ENCODE measurements at places on chromosomes 5 and 9.

GRCh38 chr5:32471784-32472183, 27.2 kb upstream of the ZFR start:
- no peak for DNase-seq

DNA sequence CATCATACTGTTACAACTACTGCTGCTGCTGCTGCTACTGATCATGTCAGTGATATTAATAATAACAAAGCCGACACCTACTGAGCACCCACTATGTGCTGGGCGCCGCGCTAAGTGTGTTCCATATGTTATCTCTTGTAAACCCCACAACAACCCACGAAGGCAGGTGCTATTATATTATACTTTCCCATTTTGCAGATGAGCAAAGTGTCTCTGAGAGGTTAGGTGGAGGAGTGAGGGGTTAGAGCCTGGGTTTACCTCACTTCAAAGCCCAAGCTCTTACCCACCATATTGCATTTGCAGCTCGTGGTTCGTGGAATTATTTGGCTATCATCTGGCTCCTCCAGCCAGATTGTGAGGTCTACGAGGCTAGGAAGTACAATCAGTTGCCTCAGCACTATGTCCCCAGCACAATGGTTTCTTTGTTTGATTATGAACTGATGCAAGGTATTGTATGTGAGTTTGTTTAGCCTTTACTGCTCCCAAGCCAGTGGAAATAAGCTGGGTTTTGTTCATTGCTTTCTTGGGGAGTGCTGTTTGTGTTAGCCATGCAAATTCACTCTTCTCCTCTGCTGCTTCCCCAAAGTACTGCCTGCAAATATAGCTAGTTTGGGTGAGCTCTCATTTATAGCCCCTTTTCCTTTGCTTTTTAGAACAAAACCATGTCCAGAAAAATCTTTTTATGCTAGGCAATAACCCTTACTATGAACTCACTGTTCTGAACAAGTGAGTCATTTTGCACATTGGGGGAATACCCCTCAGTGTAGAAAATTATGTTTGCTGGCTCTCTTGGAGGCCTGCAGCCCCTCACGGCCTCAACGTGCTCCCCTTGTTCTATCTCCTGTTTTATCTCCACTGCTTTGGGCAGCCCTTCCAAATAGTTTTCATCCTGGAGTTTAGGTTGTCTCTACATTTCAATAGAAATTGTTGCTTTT, 47.9 kb downstream of the ALG2 start:
- no peak for DNase-seq

DNA sequence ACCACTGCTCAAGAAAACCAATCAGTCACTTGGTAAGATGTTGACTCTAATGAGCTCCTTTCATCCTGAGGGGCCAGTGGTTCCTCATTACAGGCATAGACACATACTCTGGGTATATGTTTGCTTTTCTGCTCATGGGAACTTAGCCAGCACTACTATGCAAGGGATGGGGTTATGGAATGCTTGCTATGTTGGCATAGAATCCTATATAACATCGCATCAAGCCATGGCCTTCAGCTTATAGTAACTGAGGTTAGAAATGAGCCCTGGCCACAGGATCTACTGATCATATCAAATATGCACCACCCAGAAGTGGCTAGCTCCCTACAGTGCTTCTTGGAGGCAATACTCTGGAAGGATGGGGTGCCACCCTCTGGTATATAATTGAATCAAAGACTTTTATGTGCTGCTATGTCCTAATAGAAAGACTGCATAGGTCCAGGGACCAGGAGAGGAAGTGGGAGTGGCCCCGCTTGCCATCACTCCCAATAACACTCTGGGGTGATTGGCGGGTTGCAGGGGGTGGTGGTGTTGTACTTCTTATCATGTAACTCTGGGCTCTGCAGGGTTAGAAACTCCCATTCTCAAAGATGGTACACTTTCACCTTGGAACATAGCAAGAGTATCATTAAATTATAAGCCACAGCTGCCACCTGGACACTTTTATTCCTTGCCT, 70.3 kb downstream of the ZNF366 start:
- DNase-seq = no peak

DNA sequence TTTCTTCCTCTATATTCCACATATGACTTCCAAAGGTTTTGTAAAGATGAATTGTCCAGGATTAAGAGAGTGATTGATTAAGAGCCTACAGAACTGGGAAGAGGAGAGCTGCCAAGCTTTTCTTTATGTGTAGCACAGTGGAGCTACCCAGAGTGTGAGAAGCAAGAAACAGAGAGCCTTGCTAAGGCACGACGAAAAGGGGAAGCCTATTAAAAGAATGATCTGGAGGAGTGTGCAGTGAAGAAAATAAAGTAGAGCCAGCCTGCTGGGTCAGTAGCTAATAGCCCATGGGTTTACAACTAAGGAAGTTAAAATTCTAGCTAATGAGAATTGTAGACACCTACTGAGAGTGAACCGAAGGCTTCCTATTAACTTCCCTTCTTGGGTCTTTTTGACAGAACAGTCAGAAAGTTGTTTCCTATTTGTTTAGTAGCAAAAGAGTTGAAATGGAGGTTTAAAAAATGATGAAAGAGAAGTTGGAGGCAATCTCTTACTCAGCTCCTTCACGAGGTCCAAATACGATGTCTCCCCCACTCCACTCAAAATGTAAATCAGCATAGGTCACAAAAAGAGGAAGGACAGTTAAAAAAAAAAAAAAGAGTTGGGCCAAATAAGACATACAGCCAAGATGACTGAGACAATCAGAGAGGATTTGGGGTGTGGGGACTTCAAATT, 957 bp upstream of the PRR16 start:
- DNase-seq = no peak

DNA sequence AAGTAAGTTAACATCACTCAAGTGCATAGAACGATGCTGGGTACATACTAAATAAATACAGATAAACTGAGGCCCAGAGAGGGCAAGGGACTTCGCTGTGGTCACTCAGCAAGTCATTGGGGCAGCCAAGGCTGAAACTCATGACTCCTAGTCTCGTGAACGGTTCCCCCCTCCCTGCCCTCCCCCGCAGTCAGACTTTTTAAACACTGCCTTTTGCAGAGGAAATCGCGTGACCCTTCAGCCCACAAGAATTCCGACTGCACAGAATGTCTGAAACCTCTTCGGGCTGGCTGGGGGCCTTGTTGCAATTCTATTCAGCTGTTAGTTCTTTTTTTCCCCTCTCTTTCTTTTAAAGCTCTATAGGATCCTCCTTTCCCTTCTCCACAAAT, 28.1 kb downstream of the NEK6 start:
- no peak for DNase-seq

GRCh38 chr5:176844706-176845391, 34.5 kb downstream of the UNC5A start:
- no peak for DNase-seq

GRCh38 chr9:108953983-108954574, 19.9 kb downstream of the ABITRAM start:
- no peak for DNase-seq

DNA sequence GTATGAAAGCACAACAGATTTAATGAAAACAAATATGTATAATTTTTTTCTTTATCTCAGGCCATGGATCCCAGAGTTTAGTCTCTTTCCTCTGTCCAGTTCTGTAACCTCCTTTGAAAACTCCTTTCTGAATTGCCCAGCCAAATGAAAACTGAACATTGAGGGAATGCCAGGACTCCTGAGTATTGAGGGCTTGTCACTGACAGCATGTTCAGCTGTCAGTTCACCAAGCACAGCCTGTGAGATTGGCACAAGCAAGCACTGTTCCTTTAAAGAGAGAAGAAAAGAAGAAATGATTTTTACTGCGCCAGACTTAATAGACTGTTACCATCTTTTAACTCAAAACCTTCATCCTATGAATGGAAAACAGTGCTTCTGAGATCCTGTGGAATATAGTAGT, 27.3 kb downstream of the TTC1 start:
- no peak for DNase-seq

DNA sequence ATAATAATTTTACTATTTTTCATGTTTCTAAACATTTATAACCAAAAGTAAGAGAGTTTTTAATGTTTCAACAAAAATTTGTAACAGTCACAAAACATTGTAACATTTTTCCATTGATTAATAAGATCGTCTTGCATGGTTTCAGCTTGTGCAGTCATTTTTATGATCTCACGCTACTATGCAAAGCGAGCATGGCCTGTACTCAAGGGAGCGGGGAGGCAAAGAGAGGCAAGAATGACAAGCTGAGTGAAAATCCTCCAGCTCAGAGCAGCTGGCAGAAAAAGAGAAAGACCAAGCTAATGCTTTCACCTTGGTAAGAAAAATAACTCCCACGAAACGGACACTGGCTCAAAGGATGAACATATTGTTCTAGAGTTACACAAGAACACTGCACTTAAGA, 90.0 kb upstream of the SV2C start:
- no peak for DNase-seq

DNA sequence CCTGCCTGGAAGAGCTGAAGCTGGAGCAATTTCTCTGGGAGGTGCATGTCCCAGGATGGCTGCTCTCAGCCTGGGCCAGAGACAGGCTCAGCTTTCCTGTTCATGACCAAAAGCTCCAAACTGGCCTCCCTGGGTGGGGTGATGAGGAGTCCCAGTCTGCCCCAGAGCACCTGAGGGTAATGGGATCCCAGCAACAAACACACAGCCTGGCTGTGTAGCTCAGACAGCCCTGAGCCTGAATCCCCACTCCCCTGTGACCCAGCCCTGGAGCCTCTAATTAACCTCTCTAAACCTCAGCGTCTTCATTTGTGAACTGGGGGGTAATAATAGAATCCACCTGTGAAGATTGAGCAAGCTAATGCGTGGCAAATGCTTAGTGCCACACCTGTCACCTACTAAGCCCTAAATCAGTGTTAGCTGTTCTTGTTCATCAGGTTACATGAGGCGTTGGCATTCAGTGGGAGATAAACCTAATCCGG, 67.5 kb downstream of the HSPA4 start:
- DNase-seq = no peak

DNA sequence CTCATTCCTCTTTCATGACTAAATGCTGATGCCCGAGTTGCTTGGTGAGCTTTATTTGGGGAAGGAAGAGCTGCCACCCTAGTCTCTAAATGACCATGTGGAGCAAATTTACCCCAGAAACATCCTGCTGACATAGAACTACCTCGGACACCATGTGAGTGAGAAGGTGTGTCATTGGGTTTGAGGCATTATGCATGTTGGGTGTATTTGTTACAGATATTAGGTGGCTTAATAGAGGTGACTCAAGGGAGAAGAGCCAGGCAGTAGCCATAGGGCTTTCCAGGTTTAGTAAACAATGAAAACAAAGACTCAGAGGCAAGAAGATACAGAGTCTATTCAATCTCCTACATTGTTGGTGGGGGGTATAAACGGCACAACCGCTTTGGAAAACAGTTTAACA, 581.5 kb downstream of the CCDC171 start:
- no peak for DNase-seq

DNA sequence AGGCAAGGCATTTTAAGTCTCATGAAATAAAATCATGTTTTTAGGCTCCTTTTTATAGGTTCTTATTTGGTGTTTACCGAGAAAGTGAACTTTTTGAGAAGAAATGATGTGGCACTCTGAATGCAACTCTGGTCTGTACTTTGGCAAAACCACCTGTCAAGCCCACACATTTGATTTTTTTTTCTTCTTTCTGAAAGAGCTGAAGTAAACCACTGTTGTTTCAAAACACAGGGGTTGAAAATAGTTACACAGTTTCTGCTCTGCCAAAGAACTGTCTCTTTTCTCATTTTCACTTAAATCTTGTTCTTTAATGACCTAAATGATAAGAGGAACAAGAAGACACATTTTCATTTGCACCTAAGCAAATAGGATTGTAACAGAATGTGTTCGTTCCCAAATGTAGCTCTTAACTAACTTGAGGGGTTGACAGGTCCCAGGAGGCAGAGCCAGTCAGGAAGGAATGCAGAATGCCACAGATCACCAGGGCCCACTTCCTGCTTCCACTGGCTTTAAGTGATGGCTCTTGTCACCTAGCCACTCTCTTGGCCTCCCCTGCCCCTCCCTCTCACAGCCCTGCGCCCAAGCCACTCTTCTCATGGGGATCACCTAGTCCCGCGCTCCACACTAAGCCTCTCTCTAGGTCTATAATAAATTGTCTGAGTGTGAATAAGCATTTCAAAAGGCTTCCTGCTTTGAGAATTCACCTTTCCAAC, 47.3 kb downstream of the MED27 start:
- no peak for DNase-seq

- no peak for DNase-seq
These were observed 94.6 kb upstream of the DNAH5 start for GRCh38 chr5:14039063-14039462.

DNA sequence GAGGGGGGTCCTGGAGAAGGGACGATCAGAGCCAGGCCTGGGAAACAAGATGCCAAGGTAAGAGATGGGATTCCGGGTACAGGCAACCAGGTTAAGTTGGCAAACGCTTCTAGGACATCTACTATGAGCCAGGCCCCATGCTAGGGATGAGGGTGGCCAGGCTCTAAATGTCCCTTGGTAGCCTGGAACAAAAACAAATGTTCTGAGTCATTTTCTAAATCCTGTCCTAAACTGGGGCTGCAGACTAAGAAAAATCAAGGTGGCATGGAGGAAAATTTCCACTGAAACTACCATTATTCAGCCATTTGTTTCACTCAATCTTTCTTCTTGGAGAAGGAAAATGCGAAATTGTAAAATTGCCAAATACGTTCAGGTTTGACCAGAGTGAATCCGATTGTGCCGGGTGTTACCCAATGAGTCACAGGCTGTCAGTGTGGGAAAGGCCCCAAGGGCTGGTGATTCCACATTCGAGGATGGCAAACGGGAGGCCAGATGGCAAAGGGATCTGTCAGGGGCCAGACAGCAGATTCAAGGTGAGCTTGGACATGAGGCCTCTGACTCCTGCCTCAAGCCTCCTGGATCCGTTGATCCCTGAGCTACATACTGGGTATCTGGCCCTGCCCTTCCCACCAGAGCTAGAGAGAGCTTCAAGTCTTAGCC, 57.6 kb downstream of the PAX5 start:
- no peak for DNase-seq

DNA sequence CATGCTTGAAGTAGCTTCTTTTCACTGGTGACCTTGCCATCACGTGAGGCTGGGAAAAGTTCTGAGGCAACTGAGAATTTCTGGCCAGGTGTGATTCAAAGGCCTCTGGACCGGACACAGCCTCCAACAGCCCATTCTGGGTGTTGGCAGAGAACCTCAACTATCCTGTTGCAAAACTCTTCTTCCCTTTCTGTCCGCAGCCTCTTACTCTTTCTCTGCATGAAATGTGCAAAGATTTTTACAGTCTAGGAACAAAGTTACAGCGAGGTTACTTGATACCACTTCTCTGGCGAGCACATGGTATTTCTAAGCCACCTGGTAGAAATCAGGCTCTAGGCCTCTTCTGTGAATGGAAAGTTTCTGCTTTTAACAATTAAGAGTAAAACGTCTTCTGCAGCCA, 79.2 kb downstream of the FREM1 start:
- DNase-seq = no peak

- no peak for DNase-seq
These were observed 15.3 kb upstream of the SYNPO start for GRCh38 chr5:150625164-150625535.

- no peak for DNase-seq
These were observed 55.9 kb downstream of the MLLT3 start for GRCh38 chr9:20566401-20566800.

GRCh38 chr9:19410594-19410993, 1.8 kb downstream of the ACER2 start:
- no peak for DNase-seq

- peak; percentile 9 for DNase-seq
These were observed 1.1 kb downstream of the CTNNAL1 start for GRCh38 chr9:109012009-109012875.

GRCh38 chr5:132528866-132529634, 14.3 kb downstream of the IL5 start:
- DNase-seq = no peak

- no peak for DNase-seq
These were observed 155.5 kb downstream of the GNAQ start for GRCh38 chr9:77876091-77876490.

GRCh38 chr5:127425037-127425436, 92.4 kb upstream of the PRRC1 start:
- no peak for DNase-seq

Data from stimulated activated CD8-positive, alpha-beta memory T cell treated with anti-CD3 and anti-CD28 coated beads, Interleukin-7, amount 100 ng/mL, for 1 hour (primary cell).